ENCODE measurements at places on chromosomes 7 and 10.
A peak's percentile ranks its signal among the peaks of the same experiment; 100 is the strongest.

- no peak for DNase-seq
Measured at GRCh38 chr7:149801002-149801566, 27.7 kb upstream of the ZNF467 start.

DNA sequence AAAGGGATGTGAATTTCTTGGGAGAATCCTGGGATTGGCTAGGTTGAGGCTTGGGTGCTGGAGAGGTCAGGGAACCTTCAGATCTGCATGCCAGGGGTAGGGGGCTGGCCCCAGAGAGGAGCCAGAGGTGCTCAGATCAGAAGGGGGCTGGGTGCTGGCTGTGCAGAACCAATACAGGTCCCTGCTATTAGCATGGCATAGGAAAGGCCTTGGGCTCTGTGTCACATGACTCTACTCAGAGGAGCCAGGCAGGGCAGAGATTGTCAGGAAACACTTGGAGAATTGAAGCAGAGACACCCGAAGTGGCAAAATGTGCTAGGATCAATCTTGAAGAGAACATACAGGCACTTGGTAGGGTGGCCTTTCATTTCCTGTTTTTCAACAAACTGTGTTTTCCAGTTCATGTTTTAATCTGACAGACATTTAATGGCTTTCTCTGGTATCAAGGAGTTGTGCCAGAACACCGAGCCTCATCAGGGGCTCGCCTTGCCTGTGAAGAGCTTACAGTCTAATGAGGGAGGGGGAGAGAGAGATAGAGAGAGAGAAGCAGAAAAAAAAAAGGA is 498.9 kb downstream of the RPS24 start:
- DNase-seq: no peak

- DNase-seq: no peak
Measured at GRCh38 chr10:34766266-34766600, 48.9 kb downstream of the PARD3 start.

GRCh38 chr7:97580205-97580604 is 151.7 kb upstream of the TAC1 start:
- no peak for DNase-seq

DNA sequence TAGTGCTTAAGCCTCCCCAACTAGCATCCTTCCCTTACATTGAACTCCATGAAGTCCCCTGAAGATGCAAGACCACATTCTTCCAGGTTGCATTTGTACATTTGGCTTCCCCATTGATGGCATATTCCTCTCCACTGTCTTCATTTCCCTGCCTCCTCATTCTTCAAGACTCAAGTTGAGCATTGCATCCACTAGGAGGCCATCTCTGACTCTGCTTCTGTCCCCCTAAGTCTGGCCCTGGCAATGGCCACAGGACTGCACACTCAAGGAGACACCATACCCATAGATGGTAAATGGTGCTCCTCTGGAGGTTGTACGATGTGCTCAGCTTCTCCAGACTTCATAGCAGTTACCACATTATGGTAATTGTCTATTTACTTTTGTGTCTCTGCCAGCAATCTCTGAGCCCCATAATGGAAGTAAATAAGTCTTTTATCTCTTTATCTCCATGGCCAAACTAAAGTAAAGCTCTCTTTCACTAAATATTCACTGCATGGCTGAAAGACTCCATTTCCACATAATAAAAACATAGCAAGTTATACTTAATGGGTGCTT is 112.6 kb downstream of the PTPRZ1 start:
- no peak for DNase-seq

DNA sequence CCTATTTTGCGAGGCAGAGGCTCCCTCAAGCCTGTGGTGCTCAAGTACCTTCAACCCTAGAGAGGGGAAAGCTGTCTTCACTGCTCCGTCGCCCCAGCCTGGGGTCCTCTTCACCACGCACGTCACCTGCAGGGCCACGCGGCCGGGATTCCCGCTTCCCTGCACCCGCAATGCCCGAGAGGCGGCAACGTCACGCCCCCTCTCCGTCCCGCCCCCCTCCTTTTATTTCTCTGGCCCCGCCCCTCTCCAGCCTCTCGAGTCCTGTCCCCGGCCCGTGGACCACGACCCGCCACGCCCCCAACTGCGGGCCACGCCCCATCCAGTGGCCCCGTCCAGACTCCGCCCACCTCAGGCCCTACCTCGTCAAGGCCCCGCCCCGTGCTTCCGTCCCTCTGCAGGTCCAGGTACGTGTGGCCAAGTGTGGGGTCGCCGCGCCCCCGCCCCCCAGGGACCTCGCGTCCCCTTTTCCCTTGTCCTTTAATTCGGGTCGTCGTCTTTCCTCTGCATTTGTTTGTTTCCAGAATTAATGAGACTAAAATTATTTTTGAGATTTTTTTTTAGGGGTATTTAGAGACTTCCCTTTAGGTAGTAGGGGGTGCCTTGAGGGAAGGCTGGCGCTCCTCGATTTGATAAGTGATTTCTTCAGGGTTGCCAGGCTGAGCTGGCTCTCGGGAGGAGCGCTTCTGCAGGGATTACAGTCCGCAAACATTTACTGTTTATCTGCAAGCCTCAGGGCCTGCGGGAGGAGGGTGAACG is 69.8 kb upstream of the BAIAP2L1 start:
- no peak for DNase-seq

DNA sequence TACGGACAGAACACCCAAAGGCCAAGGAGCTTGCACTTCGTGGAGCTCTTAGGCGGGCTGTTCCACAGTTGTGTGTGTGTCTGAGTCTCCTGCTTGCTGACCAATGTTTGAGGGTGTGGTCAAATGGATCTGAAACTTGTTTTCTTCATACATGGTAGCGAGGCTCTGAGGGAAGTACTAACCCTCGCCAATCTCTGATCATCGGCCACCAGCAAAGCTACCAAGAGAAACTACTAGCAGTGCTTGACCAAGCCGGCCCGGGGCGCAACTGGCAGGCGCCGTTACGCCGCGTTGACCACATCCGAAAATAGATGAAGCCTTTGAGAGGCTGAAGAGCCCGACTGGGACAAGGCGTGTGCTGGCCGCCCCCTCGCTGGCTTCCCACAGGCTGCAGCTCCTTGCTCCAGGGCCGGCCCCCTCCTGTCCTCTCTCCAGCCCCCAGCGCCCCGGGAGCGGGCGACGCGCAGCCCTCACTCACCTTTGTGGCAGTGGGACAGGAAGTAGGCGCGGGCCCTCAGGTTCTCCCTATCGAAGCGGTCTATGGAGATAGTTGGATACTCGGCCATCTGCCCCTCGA is 384 bp downstream of the DCLRE1C start:
- DNase-seq: no peak

- DNase-seq: no peak
Measured at GRCh38 chr7:116340943-116341907, 130.9 kb downstream of the TES start.

DNA sequence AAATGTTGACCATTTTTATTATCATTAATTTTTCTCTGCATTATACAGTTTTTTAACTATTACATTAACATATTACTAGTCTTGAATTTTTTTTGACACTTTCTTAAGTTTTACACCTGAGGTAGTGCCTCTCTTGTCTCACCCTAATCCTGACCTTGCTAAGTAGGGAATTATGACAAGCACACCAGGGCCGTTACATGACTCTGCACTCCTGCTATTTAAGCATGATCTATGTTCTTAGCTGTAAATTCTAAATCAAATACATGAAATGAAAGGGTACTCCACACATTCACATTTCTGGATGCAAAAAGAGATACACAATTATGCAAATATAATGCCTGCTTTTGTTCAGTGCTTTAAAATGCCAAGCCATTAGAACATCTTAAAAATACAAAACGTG is 23.6 kb downstream of the CPVL start:
- no peak for DNase-seq

DNA sequence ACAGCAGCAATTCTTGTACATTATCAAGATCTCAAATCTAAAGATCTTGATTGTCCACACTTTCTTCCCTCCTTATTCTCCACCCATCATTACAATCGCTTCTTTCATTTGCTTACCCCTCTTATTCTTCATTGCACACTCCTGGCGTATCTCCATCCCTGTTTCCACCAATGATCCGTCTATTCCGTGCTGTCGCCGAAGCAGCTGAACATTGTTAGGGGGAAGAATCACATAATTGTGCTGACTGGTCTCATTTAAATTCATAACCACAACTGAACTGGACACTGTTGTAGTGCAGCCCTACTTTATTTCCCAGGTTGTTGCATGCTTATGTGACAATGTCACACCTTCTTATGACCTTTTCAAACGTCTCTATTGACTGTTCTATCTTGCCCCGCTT is 18.9 kb upstream of the NRP1 start:
- peak; percentile 78 for DNase-seq

DNA sequence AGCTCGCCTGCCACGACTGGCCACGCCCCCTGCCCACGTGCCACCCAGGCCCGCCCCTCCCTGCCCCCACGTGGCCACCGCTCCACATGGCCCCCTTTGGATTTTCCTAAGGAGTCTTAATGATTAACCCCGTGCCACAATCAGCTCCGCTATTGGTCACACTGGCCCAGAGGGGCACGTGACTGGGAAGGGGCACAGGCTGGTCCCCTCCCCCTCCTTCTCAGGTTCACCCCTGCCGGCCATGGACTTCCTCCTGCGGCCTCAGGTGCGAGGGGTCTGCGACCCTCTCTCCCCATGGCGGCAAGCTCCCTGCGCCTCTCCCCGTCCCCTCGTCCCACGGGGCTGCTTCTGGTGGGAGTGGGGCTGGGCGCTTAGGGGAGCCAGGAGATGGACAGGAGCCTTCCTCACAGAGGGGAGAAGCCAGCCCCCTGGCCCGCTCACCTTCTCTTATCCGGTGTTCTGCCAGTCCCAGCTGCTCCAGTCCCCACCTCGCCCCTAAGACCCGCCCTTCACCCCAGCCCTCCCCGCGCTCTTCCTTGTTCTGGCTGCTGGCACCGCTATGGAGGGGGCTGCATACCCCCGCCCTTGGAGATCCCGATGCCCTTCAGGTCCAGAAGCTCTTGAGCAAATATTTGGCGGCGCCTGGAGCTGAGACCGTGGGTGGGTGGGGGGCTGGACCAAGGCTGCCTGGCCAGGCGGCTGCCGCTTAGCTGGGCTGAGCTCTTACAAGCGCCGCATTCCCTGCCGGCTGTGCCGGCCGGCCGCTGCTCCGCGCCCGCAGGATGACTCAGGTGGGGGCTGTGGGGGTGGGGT is 3.2 kb downstream of the SLC4A2 start:
- no peak for DNase-seq

DNA sequence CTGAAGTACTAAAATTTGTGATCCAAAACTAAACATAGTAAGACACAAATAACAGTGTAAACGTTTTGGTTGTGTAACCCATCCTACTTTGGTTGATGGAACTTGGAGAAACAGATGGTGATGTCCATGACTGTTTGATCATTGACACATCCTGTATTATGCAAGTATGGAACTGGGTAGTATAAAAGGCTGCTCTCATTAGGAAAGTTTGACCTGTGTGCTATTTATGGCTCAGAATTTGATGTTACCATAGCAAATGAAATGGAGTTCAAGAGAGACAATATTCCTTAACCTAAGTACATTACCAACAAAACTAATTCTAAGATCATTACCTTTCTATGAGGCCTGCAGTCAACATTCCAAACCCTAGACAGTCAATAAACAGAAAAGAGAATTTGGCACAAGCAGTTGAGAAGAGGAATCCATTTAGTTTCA is 39.9 kb downstream of the DKK1 start:
- DNase-seq: no peak

- DNase-seq: no peak
Measured at GRCh38 chr10:69960988-69961880, 91.4 kb upstream of the MACROH2A2 start.

- DNase-seq: no peak
Measured at GRCh38 chr10:29343607-29344038, 54.8 kb downstream of the LYZL1 start.

GRCh38 chr7:1742555-1743303 is 72.7 kb downstream of the ELFN1 start:
- no peak for DNase-seq

DNA sequence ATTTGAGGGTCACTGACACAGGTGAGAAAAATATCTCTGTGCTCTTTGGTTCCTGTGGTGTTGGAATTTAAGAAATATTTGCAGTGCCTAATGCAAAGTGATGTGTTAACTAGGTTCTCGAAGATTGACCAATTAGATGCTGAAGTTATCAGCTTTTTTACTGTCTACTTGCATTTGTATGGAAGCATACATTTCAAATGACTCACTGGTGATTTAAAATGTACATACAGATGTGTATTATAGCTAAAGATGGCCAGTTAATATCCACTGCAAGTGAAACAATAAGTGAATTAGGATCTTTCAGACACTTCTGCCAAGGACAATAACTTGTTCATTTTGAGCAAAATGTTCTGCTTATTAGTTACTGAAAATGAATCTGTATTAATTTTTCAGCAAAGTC is 205.0 kb downstream of the FANK1 start:
- no peak for DNase-seq

DNA sequence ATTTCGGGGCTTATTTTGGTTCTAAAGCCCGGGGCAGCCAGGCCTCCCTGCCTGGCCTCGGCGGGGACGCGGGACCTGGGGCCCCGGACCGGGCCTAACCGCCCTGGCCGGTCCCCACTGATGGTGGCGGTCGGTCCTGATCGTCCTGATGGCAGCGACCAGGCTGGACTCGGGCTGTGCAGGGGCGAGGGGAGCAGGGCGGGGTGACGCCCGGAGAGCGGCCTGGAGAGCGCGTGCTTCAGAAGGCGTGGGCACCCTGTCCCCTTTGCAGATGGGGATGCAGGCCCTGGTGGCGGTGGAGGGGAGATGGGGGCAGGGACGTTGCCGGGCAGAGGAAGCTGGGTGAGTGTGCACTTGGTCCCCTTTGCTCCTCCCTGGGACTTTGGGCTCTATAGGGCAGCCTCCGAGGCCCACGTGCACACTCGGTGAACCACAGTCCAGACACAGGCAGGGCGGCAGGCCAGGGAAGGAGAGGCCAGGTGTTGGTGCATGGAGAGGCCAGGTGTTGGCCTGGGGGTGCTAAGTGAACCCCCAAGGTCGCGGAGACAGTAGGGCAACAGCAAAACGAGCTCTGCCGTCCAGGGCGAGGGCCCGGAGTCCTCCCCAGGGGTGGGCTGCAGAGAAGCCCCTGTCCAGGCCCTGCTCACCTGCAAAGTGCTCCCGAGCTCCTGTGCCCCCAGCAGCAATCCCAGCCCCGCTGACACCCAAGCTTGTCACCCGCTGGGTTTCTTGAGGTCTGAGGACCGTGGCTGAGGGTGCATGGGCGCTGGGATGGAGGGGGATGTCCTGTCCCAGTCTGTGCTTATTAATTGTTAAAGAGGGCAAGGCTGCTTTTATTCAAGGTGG is 42.4 kb upstream of the FAM20C start:
- no peak for DNase-seq

DNA sequence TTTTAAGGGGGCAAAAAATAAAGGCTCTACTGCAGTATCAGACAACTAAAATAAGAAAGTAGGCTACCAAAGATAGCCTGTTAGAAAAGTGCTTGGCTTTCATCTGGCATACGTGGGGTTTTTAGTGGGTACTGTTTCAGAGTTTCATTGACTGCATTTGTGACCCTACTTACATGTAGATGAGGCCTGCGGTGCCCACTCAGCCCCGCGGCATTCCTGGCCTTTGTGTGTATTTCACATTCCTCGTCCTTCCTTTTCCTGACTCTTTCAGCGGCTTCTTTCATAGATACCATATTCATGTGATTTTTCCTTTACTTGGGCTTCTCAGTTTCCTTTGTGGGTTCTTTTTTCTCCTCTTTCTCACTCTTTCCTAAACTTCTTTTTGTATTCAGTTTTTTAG is 50.7 kb downstream of the UBE3C start:
- DNase-seq: no peak

GRCh38 chr7:70681469-70682350 is 450.2 kb upstream of the GALNT17 start:
- no peak for DNase-seq

- peak; percentile 49 for DNase-seq
Measured at GRCh38 chr7:33040803-33041516, 21.6 kb downstream of the NT5C3A start.

GRCh38 chr10:124496620-124497019 is 35.0 kb downstream of the LHPP start:
- DNase-seq: no peak

Measured in putamen (tissue), 1 donor.